ENCODE measurements at places on chromosomes 5 and 9.

DNA sequence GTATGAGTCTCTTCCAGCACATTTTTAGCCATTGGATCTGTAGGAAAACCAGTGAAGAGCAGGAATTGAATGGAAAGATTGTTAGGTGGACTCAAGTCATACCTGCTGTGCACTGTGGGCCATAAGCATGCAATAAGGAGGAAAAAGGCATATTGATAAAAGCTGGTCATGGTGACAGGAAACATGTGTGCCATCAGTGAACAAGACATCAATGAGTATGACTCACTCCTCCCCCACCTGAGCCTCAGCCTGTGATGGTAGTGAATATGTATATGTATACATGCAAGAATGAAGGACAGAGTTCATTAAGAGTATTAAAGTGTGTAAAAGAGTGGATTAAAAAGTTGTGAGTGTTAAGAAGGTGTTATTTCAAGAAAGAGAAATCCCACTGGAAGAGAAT, 164.5 kb downstream of the TMEM38B start:
- no peak for DNase-seq

DNA sequence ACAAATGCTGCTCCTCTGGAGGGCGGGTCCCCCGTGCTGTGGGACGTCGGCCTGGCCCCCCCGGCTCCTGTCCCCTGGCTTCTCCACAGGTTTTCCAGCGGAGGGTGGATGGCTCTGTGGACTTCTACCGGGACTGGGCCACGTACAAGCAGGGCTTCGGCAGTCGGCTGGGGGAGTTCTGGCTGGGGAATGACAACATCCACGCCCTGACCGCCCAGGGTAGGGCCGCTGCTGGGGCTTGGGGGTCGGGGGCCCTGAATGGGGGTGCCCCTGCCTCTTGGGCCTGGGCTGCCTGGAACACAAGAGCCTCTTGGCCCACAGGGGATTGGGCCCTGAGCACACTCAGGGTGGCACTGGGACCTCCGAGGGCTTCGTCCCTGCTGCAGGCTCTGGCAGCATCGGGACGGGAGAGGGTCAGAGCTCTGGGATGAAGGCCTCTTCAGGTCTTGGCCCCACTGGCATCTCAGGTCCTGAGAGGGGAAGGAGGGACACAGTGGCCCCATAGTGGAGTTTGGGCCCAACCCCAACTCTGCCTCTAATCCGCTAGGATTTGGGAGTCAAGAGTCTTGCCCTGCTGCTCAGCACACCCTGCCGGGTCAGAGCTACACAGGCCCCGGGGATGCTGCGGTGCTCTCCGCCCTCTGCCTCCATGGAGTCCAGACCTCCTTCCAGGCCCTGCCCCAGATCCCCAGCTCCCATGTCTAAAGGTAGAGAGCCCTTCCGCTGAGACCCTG, 5.2 kb downstream of the FCN2 start:
- no peak for DNase-seq

DNA sequence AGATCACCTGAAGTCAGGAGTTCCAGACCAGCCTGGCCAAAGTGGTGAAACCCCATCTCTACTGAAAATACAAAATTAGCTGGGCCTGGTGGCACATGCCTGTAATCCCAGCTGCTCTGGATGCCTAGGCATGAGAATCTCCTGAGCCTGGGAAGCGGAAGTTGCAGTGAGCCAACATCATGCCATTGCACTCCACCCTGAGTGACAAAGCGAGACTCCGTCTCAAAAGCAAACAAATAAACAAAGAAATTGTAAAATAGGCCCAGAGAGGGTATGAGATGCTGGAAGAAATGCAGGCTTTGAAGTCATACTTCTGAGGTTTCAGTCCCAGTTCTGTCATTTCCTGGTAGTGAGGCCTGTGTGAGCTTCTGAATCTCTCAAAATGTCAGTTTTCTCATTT, 5.3 kb upstream of the ARHGEF37 start:
- no peak for DNase-seq

DNA sequence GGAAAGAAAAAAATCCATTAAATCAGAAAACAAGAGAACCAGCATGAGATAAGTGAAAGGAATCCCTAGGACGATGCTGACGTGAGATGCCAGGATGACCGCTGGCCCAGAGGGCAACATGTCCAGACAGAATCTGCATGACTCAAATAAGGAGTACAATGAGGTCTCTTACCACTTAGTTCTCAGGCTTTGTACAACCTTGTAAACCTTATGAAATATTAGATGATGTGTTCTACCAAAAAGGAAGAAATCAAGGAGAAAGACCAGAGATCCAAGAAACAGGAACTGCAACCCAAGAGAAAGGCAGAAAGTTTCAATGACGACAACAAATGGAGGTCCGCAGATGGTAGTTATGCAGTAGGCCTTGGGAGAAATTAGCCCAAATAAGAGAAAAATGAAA, 2.8 kb upstream of the GPR150 start:
- no peak for DNase-seq

DNA sequence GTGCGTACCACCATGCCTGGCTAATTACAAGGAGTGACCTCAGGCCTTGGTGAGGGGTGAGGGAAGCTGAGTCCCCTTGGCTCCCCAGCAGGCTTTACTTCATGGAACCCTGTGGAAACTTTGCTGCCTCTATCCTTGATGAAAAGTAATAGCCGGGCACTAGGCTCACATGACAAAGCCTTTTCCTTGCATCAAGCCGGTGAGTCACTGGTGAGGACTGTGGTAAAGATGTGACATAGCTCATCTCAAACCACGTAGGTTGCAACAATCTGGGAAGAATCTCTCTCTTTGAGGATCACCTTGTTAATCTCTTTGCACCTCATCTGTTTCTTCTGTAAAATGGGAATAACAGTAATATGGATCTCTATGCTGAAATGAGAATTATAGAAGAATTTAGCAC, 116.3 kb upstream of the SLC25A48 start:
- DNase-seq = no peak

GRCh38 chr9:119868694-119869093, 499.5 kb upstream of the BRINP1 start:
- no peak for DNase-seq

- no peak for DNase-seq
Observed at GRCh38 chr9:124212381-124213050, 45.2 kb upstream of the NEK6 start.

DNA sequence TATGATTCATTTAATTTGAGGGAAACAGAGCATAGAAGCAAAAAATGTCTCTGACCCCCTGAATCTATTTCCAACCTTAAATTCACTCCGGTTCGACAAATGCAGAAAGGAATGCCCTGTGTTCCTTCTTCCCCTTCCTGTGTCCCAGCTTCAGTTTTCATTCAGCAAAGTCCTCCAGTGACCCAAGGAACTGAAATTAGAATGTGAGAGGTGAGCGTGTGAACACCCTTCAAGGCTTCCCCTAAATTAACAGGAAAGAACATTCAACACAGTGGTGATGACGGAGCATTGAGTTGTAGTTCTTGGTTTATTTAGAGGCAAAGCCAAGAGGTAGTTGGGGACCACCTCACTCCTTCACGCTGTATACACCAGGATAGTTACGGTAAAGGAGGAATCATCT, 97.6 kb upstream of the CTSL start:
- no peak for DNase-seq

DNA sequence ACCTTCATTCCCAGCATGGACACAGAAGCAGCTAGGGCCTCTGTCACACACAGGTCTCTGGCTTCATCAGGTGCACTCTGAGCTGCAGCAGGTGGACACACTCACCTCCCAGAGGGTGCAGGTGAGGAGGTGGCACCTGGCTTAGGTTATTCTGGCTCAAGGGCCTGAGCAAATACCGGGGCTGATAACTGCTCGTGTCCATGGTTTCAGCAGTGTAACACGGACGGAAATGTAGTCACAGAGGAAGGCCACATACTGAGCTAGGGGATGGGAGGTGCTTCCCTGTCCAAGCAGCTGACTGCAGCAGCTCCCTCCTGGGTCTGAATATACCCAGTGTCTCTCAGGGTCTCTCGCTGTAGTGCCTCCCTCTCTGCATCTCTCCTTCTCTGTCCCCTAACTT, 5.7 kb downstream of the PHF2 start:
- DNase-seq = no peak

DNA sequence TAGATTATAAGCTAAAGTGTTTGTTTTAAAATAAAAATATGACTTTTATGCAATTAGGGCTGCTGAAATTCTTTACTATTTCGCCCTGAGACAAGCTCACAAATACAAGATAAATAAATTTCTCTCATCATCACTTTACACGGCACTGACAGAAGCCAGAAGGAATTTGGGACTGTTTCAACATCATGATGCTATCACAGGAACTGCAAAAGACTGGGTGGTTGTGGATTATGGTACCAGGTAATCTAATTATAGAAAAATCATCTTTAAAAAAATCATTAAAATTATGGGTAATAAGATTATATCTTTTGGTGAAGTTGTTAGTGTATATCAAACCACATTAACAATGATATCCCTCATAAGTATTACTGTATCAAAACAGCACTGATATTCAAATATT, 95.0 kb downstream of the MAN2A1 start:
- DNase-seq = no peak

DNA sequence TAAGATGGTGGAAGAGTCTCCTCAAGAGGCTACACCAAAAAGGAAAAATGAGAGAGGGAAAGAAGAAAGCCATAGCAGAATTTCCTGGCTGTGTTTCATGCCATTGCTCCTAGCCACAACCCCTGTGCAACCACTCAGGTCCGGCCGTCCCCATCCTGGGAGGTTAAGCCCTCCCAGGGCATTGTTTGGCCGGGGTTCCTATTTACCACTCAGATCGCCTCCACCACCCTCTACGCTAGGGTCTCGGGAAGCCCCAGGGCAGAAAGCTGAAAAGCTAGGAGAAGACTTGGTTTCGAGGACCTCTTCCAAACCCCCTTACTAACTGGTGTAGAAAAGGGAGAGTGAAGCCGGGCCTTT, 715 bp downstream of the RC3H2 start:
- peak; percentile 14 for DNase-seq

- DNase-seq = no peak
Observed at GRCh38 chr5:77882670-77883257, 106.6 kb upstream of the TBCA start.

DNA sequence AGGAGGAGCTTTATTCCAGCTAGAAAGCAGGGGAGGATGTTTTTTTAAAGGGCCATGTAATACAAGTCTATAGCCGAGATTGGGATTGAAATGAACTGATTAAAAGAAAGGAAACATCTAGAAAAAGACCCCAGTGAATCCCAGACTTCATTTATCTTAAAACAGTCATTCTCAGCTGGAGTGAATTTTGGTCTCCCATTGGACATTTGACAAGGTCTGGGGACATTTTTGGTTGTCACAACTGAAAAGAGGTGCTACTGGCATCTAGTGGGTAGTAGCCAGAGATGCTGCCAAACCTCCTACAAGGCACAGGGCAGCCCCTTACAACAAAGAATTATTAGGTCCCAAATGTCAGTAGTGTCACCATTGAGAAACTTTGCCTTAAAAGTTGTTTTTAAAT, 16.3 kb upstream of the SPINK4 start:
- no peak for DNase-seq

DNA sequence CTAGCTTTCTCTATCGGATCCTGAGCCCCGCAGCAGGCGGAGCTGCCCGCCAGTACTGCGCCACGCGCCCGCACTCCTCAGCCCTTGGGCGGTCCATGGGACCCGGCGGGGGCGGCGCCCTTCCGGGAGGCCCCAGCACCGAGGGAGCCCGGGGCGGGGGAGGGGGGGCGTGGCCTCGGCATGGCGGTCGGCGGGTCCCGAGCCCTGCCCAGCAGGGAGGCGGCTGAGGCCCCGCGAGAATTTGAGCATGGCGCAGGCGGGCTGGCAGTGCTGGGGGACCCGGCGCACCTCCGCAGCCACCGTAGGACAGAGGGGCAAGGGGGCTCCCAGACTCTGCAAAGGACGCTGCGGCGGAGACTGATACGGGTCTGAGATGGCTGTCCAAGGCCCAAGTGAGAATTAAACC, 6.8 kb downstream of the ZDHHC11B start:
- no peak for DNase-seq

DNA sequence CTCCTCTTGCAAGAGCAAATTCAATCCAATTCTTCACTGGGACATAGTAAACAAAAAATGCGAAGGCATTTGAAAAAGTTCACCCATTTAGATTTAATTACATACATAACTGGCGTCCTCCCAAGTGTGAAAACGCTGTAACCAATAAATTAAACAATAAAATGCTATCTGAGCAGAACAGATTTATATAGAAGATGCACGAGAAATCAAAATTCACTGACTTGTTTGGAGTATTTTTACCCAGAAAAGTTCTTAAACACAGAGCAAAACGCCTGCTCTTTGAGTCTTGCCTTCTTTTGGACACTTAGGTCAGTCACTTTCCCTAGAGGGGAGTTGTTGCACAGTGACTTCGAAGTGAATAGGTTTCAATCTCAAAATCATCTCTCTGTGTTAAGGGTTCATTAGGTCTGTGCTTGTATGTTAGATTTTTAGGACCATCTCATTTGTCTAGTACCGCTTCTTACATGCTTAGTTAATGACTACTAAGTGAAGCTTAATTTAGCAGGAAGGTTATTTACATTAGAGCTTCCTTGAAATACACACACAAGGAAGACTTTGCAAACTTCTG, 1.9 kb downstream of the ALDH1A1 start:
- DNase-seq = no peak

DNA sequence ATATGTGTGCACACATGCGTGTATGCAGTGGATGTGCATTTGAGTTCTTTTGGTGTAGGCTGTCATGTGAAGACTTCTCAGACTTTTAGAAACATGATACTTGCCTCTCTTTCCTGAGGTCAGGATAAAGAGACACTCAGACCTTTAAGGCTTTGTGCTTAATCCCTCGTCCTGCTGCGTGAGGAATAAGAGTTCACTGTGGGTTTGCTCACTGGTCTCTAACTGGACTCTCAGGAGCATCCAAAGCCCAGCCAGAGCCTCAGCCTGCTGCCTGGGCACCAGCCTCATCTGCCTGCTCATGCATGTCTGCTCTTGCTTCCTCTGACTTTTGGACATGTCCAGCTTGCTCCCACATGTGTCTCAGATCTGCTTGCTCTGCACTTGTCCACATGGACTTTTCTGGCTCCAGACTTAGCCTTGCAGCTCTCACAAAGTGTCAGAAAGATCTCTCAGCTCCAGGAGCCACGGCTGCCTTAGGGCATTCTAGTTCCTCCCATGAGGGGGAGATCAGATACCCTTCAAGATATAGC, 65.1 kb upstream of the ZNF366 start:
- no peak for DNase-seq

- no peak for DNase-seq
Observed at GRCh38 chr9:135705376-135705775, 3.4 kb downstream of the KCNT1 start.

GRCh38 chr9:122944960-122945888, 4.4 kb downstream of the RABGAP1 start:
- DNase-seq = no peak

DNA sequence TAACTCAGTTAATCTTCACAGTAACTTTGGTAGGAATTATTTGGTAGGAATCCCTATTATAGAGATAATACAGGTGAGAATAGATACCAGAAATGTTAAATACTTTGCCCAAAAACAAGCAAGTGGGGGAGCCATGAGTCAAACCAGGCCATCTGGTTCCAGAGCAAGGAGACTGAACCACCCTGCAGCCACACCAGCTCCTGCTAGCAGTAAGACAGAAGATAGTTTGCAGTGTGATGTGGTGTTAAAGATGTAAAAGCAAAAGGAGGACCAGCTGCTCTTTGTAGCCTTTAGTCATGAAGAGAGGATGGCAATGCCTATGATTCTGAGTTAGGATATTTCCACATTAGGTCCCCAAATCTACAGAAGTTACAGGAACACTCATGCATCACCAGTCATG, 101.4 kb downstream of the PRKACG start:
- DNase-seq = no peak

GRCh38 chr9:104780796-104781395, 17.0 kb downstream of the NIPSNAP3B start:
- no peak for DNase-seq
